ENCODE measurements at places on chromosomes 13 and 19.

- no peak for DNase-seq
Measured at GRCh38 chr19:53826876-53827275, 2.8 kb upstream of the NLRP12 start.

DNA sequence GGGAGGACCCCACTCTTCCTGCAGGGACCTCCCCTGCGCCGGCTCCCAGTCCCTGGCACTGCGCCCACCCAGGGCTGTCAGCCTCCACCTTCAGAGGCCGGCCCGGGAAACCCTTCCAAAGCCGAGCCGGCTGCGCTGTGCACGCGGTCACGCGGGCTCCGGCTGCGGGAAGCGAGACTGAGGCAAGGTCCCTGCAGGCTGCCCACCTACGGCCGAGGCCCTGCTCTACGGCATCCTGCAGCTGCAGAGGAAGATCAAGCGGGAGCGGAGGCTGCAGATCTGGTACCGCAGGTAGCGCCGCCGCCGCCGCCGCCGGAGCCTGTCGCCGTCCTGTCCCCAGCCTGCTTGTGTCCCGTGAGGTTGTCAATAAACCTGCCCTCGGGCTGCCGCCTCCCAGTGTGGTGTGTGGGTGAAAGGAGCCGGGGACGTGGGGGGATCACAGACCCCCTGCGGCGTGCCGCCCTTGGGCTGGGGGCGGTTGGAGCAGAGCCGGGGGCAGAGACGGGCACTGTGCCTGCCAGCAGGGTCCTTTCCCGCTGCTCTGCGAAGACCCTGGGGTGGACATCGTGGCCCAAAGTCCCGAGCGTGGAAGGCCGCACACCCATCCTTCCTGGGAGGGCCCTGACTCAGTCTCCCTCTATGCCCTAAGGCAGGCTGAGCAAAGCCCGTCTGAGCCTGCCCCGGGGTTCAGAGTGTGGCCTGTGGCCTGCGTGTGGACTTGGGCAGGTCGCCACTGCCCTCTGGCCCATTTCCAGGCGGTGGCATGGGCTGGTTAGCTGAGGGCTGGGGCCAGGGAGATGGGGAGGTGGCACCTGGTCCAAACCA is 5.9 kb downstream of the GAMT start:
- DNase-seq = no peak

DNA sequence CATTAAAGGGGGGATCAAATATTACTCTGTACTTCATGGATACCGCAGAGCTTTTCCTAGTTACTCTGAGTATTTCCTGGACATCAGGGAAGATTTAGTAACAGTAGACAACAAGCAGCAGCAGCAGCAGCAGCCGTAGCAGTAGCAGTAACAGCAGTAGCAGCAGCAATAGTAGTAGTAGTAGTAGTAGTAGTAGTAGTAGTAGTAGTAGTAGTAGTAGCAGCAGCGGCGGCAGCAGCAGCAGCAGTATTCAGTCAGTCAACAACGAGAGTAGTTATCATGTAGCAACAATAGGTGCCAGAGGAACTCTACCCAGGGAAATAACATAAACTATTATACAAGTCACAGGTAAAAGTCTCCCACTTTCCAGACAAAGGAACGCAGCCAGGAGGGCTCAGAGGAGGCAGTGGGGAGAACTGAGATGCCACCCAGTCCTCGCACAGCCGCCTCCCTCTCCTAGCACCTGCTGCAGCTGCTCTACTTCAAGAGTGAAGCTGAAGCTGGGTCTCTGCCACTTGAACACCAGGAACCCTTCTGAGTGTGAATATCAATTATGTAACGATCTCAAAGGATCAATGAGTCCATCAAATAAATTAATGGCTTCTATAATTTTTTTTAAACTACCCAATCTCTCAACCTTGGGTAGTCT is 1.3 kb upstream of the DOCK9 start:
- DNase-seq = no peak

DNA sequence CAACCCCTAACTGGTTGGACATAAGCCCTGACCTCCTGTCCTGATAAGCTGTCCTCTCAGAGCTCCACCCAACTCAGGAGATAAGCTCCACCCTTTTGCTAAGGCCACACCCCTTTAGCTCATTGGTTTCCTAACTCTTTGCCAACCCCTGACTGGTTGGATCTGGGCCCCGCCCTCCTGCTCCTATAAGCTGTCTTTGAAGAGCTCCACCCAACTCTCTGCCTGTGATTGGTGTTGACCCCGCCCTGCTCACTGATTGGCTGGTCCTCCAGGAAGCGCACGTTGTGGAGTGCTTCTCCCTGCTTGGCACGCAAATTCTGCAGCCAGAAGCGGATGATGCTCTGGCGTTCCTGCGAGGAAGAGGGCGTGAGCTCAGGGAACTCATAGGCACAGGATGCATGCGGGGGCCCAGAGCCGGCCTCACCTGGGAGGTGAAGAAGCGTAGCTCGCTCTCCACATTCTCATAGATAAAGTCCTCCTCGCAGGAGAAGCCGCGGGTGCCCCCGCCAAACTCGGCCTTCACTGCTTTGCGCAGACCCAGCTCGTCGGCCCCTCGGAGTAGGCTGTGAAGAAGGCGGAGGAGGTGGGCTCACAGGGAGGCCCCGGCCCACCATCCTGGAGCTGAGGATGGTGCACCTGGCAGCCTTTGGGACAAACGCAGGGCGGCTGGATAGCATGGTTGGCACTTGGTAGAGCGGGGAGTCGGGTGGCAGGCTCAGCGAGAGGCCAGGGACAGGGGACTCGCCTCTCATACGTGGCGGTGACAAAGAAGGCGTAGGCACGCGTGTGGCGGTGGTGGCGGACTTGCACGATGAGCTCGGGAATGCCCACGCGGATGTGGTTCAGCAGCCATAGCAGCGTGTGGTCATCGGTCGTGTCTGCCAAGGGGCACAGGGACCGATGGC is 1.7 kb downstream of the ANO8 start:
- peak; percentile 53 for DNase-seq

DNA sequence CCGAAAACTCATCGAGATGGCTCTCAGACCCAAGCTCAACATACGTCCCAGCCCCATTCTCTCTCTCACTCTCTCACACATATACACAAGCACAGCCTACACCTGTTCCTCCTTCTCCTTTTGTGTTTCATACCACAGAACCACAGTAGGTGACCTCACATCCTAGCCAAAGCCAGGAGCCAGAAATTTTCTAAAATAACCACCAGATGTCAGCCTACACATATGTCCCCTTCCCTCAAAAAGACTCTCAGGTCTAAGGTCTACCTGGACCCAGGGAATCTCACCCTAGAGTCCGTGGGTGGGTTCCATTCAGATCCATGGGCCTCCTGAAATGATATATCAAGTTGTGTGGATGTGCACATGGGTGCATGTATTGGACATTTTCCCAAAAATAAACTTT is 104.2 kb upstream of the IPO5 start:
- DNase-seq = no peak

- DNase-seq = no peak
Measured at GRCh38 chr19:681029-682019, 5.1 kb downstream of the FSTL3 start.

GRCh38 chr13:74977498-74977897 is 504.5 kb downstream of the TBC1D4 start:
- no peak for DNase-seq

- DNase-seq = no peak
Measured at GRCh38 chr13:93976528-93976927, 503.0 kb downstream of the DCT start.

DNA sequence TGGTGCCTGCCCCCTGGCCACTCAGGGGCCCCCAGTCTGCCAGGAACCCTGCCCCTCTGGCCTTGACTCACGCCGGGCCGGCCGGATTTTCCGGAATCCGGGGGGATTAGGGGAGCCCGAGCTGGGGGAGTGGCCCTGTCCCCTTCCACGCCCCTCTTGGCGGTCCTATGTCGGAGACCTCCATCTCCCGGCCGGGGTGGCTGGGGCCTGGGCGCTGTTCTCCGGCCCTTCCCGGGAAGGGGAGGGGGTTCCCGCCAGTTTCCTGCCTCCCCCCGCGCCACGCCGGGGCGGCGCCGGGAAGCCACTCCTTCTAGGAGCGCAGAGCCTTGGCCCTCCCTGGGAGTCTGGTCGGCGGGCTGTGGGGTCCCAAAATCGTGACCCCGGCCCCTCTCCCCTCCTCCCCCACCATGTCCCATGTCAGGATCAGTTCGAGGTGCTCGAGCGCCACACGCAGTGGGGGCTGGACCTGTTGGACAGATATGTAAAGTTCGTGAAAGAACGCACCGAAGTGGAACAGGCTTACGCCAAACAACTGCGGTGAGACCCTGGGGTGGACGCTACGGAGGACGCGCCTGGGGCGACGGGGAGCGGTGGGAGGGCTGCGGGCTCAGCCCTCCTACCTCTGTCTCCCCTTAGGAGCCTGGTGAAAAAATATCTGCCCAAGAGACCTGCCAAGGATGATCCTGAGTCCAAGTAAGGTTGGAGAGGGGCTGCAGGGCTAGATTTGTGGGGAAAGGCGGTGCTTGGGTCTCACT is 1.3 kb downstream of the TRIP10 start:
- DNase-seq = no peak

GRCh38 chr19:18000915-18001776 is 6.8 kb upstream of the ARRDC2 start:
- DNase-seq = peak; percentile 90

GRCh38 chr19:48513289-48514122 is 1.9 kb upstream of the LMTK3 start:
- peak; percentile 60 for DNase-seq

- no peak for DNase-seq
Measured at GRCh38 chr13:105343134-105343806, 1192.2 kb downstream of the EFNB2 start.

- DNase-seq = no peak
Measured at GRCh38 chr13:75120085-75120484, 361.9 kb downstream of the TBC1D4 start.

- no peak for DNase-seq
Measured at GRCh38 chr19:47479701-47480503, 4.1 kb downstream of the KPTN start.

GRCh38 chr13:22198641-22199217 is 527.9 kb downstream of the FGF9 start:
- no peak for DNase-seq

- DNase-seq = no peak
Measured at GRCh38 chr19:674282-675151, 1.7 kb upstream of the FSTL3 start.

- DNase-seq = no peak
Measured at GRCh38 chr13:36395280-36395679, 37.0 kb upstream of the CCNA1 start.

GRCh38 chr13:98962901-98963590 is 14.8 kb downstream of the DOCK9 start:
- DNase-seq = no peak

- DNase-seq = no peak
Measured at GRCh38 chr19:41784743-41785142, 11.6 kb upstream of the CEACAM3 start.

DNA sequence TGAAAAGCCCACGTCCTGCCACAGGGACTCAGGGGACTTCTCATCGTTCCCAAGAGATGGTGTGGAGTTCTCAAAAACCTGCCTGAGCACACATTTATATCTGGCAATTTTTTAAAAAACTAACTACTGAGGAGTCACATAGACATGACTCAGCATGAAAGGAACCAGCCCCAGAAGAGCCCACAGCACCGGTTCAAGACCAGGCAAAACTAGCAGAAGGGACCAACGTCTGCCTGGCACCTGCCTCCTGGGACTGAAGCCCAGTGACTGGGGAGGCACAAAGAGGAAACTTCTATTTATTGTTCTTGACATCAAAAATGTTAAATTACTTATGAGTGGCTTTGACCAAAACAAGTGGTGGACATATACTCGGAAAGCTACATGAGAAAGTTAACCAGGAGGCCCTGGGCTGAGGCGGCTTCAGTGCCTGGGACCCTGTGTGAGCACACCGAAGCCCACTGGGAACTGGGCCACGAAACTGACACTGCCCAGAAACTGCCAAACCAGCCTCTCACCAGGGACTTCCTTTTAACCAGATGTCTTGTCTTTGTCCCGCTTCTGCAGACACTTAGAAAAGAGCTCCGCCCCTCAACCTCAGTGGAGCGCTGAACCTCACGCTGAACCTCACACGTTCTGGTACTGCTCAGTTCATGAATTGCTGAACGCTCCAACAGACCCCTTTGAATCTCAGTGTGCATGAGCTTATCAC is 25.7 kb downstream of the C13orf46 start:
- DNase-seq = no peak

GRCh38 chr13:26534036-26534726 is 23.3 kb upstream of the WASF3 start:
- no peak for DNase-seq

- no peak for DNase-seq
Measured at GRCh38 chr19:58366585-58367430, 4.3 kb upstream of the ZNF497 start.

GRCh38 chr13:91459485-91459884 is 61.1 kb downstream of the GPC5 start:
- DNase-seq = no peak

GRCh38 chr13:38566519-38566918 is 120.4 kb upstream of the FREM2 start:
- no peak for DNase-seq

- no peak for DNase-seq
Measured at GRCh38 chr13:45198041-45198440, 2.8 kb downstream of the KCTD4 start.

DNA sequence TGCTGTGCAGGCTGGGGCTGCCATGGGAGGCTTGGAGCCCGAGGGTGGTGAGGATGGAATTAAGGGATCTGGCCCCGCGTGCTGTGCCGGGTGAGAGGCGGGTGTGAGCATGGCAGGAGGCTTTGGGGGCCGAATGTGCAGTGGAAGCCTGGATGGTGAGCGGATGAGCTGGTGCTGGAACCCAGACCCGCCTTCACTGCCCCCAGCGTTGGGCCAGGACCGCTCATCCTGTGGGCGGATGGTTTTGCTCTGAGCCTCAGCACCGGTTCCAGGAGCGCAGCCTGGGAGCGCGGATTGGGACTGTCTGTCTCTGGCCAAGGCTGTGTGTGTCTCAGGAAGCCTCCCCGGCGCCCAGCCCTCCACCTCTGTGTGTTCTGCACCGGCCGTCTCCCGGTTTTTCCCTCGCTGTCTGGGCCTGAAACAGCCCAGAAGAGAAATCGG is 16.7 kb downstream of the KDM4B start:
- DNase-seq = no peak

GRCh38 chr13:106187501-106188095 is 347.9 kb downstream of the EFNB2 start:
- no peak for DNase-seq

- DNase-seq = peak; percentile 40
Measured at GRCh38 chr13:30346153-30346788, 38.9 kb upstream of the KATNAL1 start.

DNA sequence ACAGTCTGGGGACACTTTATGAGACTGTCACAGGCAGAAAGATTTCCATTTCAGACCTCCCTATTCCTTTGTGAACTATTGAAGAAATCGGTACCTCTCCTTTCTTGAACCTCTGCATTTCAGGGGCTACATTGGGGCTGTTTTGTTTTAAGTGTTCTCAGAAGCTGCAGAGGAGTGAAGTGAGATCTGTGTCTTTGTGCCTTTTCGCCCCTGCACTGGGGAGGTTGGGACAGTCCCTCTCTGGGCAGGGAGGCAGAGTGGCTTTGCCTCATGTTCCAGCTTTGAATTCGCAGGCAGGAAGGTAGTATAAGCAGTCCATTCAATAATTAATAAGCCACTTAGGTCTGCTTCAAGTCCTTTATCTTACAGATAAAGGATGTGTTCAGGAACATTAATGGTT is 9.5 kb upstream of the AMER2 start:
- no peak for DNase-seq
